ENCODE measurements at places on chromosomes 2 and 18.

DNA sequence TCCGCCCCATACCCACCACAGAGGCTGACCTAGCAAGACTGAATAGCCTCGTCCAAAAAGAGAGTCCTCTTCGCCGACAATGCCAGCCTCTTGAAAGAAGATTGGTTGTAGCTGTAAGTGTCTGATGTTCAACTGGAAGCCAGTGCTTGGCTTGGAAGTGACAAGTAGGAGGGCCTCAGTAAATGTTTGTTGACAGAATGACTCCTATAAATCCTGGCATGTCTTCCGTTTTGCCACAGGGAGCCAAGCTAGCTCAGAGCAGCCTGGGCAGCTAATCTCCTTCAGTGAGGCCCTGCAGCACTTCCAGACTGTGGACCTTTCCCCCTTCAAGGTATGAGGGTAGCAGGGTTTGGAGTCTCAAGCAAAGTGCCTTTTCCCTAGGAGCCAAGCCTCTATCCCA lies 14.9 kb downstream of the ELMOD3 start:
- DNase-seq = no peak

DNA sequence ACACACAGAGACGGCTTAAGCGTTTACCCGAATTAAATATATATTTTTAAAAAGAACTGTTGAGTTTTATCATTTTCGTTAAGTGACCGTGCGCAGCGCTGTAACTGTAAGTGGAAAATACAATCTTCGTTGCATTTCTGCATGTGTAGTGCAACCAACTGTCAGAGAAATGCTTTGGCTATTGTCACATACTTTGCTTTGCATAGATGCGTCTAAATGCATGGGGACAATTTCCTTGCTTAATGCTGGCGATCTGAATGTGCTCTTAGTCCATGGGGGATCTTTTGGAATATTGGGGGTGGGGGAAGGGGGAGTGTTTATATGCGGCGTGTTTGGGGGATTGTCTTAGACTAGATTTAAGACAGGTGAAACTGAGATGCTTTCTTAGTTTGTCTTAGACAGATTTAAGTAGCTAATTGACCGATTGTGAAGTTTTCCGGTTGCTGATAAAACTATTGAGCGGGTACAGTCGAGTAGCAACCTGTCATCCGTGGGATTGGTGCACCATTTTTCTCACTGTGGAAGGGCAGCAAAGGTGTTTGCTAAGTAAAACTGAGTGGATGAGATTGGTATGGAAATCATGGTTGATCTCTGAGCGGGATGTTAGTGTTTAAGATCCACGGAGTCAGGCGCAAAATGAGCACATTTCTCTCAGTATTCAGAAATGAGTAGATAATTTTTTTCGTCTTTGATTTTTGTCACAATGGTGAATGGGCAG lies 476 bp downstream of the VSNL1 start:
- no peak for DNase-seq

GRCh38 chr2:226790011-226790410 lies 9.6 kb downstream of the IRS1 start:
- DNase-seq = no peak

DNA sequence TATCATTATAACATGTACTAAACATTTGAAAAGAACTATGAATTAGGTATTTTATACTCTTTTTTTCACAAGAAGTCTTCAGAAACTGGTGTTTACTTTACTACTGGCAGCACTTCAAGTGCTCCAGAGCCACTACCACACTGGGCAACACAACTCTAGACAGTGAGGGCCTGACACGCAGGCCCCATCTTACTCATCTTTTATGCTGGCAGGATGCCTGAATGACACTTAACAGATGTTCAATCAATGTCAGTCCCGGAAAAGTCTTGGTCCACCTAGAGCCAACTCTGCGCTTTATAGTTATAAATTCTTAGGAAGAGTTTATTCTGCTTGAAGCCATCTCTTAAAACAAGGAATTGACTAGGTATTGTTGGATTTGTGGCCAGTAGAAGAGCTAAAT lies 8.7 kb upstream of the WIPF1 start:
- peak; percentile 51 for DNase-seq

DNA sequence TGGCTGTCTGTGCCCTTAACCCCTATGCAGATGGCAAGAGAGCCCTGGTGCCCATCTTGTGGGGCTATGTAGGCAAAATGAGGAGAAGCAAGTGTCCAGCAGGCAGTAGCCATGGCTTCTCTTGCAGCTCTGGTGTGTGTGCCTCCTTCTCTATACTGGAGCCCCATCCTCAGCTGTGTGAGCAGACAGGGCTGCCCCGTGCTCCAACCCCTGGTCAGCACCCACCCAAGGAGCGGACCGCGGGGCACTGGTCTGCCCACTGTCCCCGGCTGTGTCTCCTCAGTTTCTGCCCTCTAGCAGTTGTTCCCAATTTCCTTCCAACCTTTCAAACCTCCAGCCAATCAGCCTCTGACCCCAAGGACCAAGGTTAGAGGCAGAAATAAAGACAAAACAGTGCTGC lies 134.9 kb upstream of the GLI2 start:
- DNase-seq = no peak

- DNase-seq = peak; percentile 72
Observed at GRCh38 chr2:174697255-174697654, 67.0 kb downstream of the CHRNA1 start.

GRCh38 chr2:169743549-169743948 lies 9.9 kb downstream of the KLHL23 start:
- DNase-seq = no peak

DNA sequence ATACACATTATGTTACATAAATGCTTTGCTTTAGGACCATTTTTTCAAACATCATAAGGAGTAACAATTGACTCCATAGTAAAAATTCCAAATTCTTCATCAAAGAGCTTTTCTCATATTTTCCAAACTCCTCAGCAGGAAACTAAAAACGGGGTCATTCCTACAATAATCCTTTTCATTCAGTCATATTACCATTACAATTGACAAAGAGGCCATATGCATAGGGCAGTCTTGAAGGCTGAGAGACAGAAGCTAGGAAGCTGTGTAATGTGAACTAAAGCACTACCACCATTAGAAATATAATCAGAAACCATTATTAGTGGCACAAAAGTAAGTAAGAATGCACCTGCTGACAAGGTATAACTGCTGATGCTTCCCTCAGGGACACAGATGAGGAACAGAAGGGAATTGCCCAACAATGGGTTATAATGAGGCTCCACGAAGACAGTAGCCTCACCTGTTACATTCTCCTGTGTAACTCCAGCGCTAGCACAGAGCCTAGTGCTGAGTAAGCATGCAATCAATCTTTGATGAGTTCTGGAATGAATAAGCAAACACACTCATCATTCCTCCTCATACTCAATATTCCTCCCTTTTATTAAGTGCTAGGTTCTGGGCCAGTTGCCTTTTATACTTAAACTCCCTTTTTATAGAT lies 942.3 kb downstream of the CPS1 start:
- no peak for DNase-seq

- DNase-seq = no peak
Observed at GRCh38 chr2:41621095-41621494, 426.7 kb upstream of the PKDCC start.

Data from CD4-positive, alpha-beta T cell treated with Interleukin-17A for 1 hour (primary cell).